Activated T-helper 1 cell treated with anti-CD3 and anti-CD28 coated beads, Interleukin-2, amount 50 U/mL, for 16 hours (primary cell): ENCODE measurements at places on chromosomes 2 and 18.

DNA sequence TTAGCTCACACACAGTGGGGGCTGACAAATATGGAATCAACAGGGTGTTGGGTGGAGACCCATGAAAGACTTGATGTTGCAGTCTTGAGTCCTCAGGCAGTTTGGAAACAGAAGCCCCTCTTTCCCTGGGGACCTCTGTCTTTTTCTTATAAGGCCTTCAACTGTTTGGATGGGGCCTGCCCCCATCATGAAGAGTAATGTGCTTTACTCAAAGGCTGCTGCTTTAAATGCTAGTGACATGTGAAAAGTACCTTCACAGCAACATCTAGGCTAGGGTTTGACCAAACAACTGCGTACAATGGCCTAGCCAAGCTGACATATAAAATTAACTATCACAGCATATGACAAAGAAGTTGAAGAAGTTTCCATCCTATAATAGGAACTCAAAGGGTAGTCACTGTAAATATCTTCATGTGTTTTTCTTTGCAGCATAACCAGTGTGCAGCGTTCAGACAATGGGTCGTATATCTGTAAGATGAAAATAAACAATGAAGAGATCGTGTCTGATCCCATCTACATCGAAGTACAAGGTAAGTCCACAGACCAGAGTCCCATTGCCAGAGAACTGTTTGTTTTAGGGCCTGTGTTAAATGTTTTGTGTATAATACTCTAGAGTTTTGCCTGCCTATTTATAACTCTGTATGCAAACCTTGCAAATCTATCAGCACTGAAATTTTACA is 46.3 kb downstream of the MERTK start:
- DNase-seq = no peak

DNA sequence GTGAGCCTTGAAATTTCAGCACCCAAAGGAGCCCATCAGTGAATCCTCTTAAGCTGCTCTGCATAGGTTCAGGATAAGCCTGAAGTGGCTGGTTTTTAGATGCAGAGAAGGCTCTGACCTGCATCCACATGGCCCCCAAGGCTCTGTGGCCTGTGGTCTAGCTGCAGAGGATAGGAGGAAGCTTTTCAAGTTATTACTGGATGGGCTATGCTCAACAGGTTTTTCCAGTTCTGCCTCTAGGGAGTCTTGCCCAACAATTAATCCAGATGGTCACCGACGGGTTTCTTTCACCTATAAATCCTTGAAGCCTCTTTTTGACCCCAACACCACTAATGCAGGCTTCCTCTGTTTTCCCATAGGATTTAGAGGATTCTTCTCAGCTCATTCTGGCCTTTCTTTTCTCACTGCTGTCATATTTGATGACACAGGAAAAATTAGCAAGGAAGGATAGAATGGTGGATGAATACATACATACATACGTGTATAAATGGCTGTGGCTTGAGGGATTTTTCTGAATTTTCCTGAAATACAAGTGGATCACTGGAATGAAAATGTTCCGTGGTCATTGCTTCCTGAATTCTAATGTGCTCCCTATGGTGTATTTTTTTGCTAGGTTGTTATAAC is 52.2 kb upstream of the BCL2L11 start:
- no peak for DNase-seq

DNA sequence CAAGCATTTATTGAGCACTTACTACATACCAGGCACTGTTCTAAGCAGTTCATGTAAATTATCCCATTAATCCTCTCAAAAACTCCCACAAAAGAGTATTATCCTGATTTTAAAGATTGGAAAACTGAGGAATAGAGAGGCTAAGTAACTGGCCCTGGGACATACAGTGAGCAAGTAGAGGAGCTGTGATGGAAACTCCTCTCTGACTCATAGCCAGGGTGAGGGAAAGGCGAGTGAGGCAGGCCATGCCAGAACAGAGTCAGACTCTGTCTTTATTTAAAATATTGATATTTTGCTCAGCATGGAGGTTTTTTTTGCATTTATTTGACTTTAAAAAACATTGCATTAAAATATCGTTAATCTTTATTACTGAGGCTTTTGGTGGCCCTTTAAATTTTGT is 208.0 kb downstream of the LOXHD1 start:
- no peak for DNase-seq

- no peak for DNase-seq
These were observed 1.5 kb downstream of the TMEM87B start for GRCh38 chr2:112056626-112056987.

DNA sequence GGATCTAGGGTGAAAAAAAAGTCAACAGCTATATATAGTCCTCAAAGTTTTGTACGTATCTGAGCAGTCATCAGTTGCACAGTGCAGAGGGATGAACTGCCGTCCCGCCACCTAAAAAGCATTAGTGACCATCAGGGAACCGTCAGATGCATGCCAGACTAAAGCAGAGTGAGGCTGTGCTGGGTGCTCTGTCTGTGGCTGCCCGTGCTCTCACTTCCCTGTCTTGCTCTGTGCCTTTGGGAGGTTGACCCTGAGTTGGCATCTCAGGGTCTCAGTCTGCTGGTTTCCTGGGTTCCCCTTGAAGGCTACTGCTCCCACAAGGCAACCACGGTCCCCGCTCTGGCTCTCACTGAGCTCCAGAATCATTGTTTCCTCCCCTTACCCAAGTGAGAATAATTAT is 11.1 kb downstream of the CLUL1 start:
- DNase-seq = no peak

GRCh38 chr2:121095257-121096080 is 189.5 kb downstream of the TFCP2L1 start:
- DNase-seq = no peak

- DNase-seq = no peak
These were observed 36.1 kb downstream of the DHRS9 start for GRCh38 chr2:169105476-169105875.

GRCh38 chr2:10499911-10500521 is 51.9 kb upstream of the ODC1 start:
- DNase-seq = no peak

- DNase-seq = no peak
These were observed 32.1 kb downstream of the HJURP start for GRCh38 chr2:233822101-233822771.

GRCh38 chr18:32301361-32301760 is 111.5 kb downstream of the MEP1B start:
- no peak for DNase-seq

GRCh38 chr18:76209597-76209996 is 285.4 kb downstream of the ZNF516 start:
- no peak for DNase-seq
